Frontal cortex (tissue), 4 donors: ENCODE measurements at places on chromosomes 12 and 14. TPM values are rescaled to one million over a fixed set of nuclear protein-coding genes. Genes with fewer than 3 reads are reported as not detected.

- DNase-seq = no peak
These were observed 1.3 kb downstream of the GOLT1B start for GRCh38 chr12:21502872-21503271.

- no peak for DNase-seq
These were observed 245.7 kb downstream of the SLC15A4 start for GRCh38 chr12:128578045-128578444.

DNA sequence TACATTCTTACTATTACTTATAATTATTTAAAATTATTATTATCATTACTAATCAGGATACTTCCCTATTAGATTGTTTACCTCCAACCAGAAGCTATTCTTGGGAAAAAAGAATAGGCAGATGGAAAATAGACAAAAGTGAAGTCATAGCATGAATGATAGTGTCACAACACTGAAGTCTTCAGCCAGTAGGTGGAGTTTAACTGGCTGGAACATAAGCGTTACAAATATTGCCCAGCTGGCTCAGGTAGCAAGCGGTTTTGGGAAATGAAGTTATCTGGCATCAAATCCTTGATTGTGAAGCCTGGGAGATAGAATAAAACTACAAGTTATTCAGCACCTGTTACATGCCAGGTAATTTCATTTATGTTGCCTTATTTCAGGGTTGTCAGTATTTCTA is 762.9 kb downstream of the C12orf50 start:
- DNase-seq = no peak

GRCh38 chr12:92938018-92938417 is 8.9 kb upstream of the EEA1 start:
- no peak for DNase-seq

Gene HOXC13
- total RNA-seq = not detected

Gene SPX
- total RNA-seq = 0.41 TPM

Gene CLEC2A
- not detected for total RNA-seq
